Activated CD4-positive, CD25-positive, alpha-beta regulatory T cell treated with anti-CD3 and anti-CD28 coated beads, Interleukin-2, amount 50 U/mL, for 24 hours (primary cell): ENCODE measurements at places on chromosomes 1 and 21.

- no peak for ATAC-seq
Measured at GRCh38 chr1:245587435-245588115, 432.8 kb downstream of the KIF26B start.

DNA sequence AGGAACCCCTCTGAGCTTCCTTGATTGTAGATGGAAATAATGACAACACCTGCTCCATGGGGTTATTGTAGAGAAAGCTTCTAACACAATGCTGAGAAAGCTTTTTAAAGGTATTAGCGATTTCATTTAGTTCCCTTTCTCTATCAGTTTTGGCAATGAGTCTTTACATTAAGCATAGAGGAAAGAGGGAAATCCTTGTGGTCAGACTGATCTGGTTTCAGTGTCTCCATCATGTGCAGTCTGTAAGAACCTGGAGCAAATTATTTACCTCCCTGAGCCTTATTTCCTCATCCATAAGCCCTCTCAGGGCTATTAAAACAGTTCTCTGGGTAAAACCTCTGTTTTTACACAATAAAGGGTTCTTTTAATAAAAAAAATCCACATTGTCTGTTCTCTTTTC is 87.5 kb downstream of the FGGY start:
- no peak for ATAC-seq

DNA sequence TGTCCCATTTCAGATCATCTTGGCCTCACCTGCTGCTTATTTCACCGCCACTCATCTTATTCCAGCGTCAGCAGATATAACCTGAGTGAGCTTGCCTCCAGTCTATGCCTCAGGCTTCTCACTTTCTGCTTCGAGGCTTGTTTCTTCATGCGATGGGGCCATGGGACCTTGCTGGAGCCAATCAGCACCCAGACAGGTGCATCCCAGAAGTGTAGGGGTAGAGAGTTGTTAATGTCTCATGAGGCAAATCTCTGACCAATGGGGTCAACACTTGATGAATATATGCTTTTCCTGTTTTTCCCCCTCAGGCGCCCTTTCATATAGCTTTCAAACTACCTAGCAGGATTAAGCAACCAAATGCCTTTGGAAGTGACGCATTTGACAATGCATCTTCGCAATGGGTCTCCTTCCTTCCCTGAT is 935 bp upstream of the YIPF1 start:
- ATAC-seq = peak; percentile 25

DNA sequence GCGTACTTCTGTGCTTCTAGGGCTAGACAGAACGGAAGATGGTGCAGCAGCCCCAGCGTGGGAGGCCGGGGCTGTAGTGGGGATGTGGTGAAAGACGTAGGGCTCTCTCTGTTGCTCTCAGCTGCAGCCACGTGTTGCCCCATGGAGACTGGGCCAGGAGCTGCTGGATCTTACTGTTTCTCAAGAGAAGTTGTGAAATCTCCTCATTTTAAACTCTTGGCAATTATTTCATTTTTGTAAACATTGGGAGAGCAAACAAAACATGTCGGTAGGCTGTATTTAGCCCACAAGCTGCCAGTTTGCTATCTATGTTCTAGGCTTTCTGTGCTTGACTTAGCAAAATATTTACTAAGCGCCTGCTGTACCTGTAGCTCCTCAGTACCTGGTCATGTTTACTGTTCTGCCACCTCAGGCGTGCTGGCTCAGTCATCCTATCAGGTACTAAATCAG is 15.9 kb upstream of the ELOA start:
- no peak for ATAC-seq

- no peak for ATAC-seq
Measured at GRCh38 chr1:94156096-94156625, 35.2 kb upstream of the ABCA4 start.

DNA sequence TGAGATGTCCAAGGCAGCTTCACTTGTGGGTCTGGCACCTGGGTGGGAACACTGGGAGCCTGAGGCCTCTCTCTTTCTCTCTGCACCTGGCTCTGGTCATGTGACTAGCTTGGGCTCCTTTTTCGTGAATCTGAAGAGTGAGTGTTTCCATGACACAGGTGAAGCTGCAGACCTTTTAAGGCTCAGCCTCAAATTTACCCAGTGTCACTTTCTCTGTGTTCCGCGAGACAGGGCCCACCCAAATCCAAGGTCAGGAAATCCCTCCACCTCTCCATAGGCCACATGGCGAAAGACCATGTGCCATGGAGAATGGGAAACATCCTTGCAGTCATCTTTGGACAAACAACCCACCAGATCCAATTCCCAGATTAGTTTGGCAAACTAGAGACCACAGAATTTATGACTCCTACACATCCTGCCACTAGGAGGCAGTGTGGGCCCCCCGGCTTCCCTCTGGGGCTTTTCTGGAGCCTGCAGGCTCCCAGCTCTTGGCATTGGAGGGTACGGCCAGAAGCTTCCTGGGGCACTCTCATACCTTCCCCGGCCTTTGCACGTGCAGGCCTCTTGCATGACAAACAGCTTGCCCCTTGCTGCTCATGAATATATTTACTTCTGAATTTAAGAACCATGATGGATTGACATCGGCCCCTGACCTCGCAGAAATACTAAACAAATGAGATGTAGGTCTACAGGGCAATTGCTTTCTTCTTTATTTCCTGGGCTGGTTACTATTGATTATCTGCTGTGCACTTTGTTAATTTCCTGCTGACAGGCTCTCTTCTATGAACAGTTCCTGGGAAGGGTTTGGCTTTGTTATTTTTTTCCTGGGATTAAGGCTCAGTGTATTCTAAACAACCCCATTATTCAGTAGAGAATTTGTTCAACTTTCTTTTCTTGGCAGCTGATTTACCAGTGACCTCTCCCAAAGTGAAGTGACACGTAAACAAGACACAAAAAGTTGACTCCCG is 180.7 kb downstream of the KAZN start:
- ATAC-seq = no peak

GRCh38 chr21:46668381-46668780 is 32.9 kb downstream of the PRMT2 start:
- no peak for ATAC-seq

GRCh38 chr1:30085811-30086770 is 637.3 kb downstream of the MATN1 start:
- no peak for ATAC-seq

DNA sequence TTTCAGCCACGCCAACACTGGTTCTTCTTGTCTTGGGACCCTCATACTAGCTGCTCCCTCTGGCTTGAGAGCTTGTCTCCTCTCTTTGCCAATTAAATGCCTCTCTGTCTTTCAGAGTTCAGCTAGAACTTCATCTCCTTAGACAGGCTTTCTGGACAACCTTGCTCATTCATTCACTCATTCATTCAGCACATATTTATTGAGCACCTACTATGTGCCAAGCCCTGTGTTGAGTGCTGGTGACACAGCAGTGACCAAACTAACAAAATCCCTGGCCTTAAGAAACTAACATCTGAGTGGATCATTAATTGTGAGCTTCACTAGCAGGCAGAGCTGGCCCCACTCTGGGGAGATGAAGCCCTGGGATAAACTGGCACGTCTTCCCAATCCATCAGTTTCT is 24.9 kb upstream of the CASZ1 start:
- ATAC-seq = no peak

GRCh38 chr21:45451771-45452182 is 46.8 kb downstream of the COL18A1 start:
- ATAC-seq = no peak

- peak; percentile 100 for ATAC-seq
Measured at GRCh38 chr1:221449801-221450470, 292.0 kb downstream of the DUSP10 start.

GRCh38 chr1:51230501-51231078 is 5.5 kb upstream of the RNF11 start:
- ATAC-seq = no peak

DNA sequence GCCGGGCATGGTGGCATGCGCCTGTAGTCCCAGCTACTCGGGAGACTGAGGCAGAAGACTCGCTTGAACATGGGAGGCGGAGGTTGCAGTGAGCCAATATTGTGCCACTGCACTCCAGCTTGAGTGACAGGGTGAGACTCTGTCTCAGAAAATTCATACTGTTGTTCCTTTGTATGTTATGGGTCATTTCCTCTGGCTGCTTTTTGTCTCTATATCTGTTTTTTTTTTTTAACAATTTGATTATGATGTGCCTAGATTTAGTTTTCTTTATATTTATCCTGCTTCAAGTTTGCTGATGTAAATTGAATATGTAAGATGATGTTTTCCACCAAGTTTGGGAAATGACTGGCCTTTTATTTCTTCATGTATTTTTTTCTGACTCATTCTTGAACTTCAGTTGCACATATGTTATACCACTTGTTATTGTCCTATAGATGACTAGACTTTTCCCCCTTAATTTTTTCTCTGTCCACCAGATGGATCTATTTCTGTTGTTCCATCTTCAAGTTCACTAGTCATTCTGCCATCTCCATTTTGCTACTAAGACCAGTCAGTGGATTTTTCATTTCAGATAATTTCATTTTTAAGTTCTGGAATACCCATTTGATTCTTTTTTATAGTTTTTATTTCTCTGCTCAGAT is 173.5 kb downstream of the GALNT2 start:
- ATAC-seq = peak; percentile 64

GRCh38 chr1:31004231-31004621 is 61.3 kb downstream of the PUM1 start:
- no peak for ATAC-seq

DNA sequence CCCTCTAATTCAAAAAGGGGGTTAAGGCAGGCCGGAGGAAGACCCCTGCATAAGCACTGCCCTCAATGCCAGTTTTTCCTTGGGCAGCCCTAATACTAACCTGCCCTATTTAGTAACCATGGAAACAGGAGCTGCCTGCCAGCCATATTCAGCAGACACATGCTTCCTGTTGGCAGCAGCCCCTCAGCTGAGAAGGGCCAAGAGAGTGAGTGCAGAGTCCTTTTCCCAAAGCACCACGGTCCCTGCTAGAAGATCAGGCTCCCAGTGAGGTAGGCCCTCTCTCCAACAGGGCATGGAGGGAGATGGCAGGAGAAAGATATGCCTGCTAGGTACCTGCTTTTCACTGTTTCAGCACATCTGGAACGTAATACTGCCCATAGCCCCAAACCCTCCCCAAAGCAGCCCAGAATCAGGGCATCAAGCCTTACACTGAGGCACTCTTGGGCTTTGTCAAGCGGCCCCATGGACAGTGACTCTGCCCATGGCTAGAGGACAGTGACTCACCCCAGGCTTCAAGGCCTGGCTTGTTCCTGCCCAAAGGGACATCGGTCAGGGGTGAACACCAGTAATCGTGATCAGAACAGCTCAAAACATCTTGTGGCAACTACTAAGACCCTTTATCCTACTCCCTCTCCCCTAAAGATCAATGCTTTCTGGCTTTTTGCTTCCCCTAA is 64.5 kb downstream of the BCAR3 start:
- ATAC-seq = no peak

- ATAC-seq = no peak
Measured at GRCh38 chr1:234899041-234899729, 229.5 kb downstream of the TOMM20 start.

- no peak for ATAC-seq
Measured at GRCh38 chr1:230381585-230381984, 44.5 kb downstream of the PGBD5 start.

DNA sequence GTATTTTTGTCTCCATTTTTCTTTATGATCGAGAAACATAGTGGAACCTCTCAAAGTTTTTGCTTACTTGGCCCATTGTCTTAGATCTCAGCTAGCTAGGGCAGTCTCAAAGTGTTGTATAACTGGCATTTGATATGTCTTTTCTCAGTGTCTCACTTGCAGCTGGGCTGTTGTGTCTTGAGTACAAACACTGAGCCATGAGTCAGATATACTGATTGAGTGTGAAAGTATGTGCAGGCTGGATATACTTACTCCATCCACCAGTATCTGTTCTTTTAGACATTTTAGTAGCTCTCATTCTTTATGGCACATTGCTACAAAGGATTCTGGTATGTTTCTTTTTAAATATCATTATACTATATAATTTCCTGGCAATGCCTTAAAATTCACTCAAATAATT is 14.3 kb upstream of the GPR52 start:
- ATAC-seq = no peak

GRCh38 chr1:154846565-154847442 is 23.3 kb downstream of the KCNN3 start:
- no peak for ATAC-seq

DNA sequence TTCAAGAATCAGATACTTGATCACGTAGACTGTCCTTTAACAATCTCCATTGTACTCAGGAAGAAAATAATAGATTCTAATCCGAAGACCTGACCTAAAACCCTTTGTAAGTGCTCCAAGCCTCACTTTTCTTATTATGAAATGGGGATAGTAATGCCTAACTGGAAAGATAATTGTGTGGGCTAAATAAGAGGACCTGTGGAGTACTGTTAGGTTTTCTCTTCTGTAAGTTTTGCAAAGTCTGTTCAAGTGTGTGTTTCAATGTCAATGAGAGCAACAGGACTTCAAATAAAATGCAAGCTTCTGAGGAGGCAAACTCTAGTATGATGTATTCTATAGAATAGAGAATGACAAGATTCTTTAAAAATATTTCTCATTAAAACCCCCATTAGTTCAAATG is 348.6 kb downstream of the USP25 start:
- no peak for ATAC-seq

- no peak for ATAC-seq
Measured at GRCh38 chr1:47727697-47728085, 269.5 kb downstream of the TRABD2B start.

- ATAC-seq = no peak
Measured at GRCh38 chr1:216081445-216081844, 341.8 kb downstream of the USH2A start.

- ATAC-seq = no peak
Measured at GRCh38 chr1:125085720-125086591, 3901.2 kb downstream of the SRGAP2C start.

DNA sequence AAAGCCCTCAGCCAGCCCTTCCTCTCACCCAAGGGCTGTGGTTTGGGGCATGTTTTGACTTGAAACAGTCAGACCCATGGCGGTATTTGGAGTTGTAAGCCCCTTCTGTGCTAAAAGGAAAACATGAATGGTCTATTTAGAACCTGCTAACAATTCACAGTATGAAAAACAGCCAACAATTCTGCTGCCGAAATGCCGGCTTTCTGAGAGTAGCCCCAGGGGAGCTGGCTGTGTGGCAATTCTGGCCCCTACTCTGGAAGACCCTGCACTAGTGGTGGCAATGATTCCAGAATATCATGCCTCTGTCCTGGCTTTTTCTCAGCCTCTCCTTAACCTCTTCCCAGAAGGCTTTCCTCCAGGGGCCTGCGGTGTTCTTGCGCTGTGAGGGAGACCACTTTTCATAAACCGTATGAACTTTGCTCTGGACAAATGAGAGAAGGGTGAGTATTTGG is 118.7 kb downstream of the EDEM3 start:
- no peak for ATAC-seq

DNA sequence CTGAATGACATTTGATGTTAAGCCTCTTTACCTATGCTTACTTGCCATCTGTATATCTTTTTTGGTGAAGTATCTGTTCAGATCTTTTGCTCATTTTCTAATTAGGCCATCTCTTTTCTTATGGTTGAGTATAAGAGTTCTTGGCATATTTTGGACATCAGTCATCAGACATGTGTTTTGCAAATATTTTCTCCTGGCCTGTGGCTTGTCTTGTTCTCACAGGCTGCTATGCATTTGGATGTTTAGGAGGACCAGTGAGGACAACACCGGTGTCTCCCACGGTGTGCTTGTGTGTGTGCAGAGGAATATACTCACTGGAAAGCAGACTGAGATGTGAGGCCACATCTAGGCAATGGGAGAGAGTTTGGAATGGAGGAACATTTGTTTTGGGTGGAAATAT is 87.1 kb upstream of the LYST start:
- no peak for ATAC-seq
